ENCODE measurements at places on chromosomes 11 and 22.
A peak's percentile ranks its signal among the peaks of the same experiment; 100 is the strongest.

GRCh38 chr11:36130401-36130800 is 158.8 kb downstream of the COMMD9 start:
- DNase-seq, result peak; percentile 47

DNA sequence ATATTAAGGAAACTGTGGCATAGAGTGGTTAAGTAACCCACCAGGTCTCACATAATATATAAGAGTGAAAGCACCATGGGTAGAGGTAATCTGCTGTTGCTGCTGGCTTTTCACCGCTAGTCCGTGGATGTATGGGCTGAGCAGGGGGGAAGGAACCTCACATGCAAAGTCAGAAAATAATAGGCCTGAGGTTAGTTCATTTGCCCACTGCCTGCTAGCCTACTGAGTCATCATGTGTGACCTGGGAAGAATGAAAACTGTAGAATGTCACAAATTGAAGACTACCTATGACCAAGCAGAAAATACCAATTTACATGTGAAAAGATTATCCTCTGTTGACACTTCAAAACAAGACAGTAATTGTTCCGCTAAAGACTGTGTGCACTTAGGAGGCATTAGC is 560.1 kb upstream of the FAT3 start:
- no peak for DNase-seq

DNA sequence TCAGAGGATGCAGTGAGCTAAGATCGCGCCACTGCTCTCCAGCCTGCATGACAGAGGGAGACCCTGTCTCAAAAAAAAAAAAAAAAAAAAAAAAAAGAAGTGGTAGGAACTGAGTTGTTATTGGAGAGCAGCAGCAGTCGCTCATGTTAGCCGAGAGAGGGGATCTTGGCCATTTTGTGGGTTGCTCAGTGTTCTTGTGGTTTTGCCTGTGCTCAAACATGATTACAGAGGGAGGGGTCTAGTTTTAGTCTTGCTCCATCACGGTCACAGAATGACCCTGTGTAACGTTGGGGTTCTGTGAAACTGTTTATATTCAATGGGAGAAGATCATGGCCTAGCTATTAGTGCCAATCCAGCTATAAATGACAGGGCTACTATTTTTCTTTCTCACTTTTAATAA is 1.9 kb downstream of the DPAGT1 start:
- no peak for DNase-seq

DNA sequence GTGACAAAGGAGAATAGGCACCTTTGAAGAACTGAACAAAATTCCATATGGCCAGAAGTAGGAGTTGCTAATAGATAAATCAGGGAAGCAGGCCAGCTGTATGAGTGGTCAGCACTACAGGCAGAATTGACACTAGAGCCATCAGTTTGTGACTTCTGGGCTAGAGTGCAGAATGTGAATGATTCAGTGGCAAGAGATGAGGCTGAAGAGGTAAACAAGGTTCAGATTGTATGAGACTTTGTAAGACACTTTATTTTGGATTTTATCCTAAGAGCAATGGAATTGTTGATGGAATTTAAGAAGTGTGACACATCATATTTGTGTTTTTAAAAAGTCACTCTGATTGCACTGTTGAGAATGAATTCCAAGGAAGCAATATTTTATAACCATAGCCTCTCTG is 12.9 kb downstream of the BIRC3 start:
- peak; percentile 73 for DNase-seq

- DNase-seq, result no peak
Measured at GRCh38 chr22:39146256-39147101, 6.0 kb downstream of the CBX7 start.

- no peak for DNase-seq
Measured at GRCh38 chr11:29634244-29634643, 382.6 kb downstream of the KCNA4 start.

GRCh38 chr11:92387859-92388258 is 163.2 kb downstream of the FAT3 start:
- no peak for DNase-seq

DNA sequence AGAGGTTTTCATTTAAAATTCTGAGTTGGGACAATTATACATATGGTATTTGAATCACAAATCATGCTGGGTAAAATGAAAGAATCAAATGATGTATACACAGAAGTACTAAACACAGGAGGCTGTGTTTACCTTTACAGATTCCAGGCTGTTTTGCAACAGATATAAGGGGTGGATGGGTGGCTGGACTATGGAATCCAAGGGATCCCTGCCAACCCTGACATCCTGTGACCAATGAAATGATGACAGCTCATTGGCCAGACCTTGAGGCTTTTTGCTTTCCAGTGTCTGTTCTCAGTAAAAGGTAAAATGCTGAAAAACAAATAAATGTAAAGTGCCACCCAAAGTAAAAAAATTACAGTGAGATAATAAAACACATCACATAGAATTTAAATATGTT is 3.3 kb upstream of the DDI1 start:
- DNase-seq, result peak; percentile 56

- DNase-seq, result no peak
Measured at GRCh38 chr11:6241316-6241715, 2.4 kb downstream of the CNGA4 start.

DNA sequence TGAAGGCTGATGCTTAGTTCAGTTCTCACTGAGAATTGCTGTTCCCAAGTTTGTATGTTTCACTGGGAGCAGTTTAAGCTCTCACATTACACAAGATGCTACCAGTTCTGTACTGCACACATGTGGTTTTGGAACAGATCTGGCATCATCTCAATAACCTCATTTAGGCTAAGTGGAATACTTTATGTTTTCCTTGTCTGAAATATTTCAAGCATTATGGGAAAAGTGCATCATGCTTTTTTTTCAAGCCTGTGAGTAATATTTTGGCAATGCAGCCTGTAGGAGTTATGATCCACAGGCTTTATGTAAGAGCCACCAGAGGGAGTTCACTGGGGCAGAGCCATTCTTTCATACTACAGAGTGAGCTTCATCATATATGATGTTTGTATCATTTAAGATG is 141.5 kb downstream of the OR4C45 start:
- DNase-seq, result peak; percentile 16
